ENCODE measurements at places on chromosomes 13 and 19.

- DNase-seq: no peak
Observed at GRCh38 chr13:22506096-22506691, 674.6 kb upstream of the SGCG start.

DNA sequence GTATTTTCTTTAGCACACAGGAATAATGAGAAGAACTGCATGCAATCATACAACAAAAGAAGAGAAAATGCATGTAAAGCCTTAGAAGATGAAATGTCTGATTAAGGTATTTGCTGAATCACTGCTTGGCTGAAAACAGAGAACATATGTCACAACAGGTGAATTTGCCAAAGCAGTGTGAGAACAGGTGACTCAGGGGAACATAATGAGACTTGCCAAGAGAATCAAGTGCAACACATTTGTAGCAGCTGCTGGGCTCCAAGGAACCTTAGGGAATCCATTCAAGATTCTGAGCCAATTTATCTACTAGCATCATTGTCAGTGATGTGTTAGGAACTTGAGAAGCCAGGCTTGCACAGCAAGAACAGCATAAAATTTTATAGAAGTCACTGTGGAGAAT, 273.1 kb downstream of the PCDH20 start:
- DNase-seq: no peak

DNA sequence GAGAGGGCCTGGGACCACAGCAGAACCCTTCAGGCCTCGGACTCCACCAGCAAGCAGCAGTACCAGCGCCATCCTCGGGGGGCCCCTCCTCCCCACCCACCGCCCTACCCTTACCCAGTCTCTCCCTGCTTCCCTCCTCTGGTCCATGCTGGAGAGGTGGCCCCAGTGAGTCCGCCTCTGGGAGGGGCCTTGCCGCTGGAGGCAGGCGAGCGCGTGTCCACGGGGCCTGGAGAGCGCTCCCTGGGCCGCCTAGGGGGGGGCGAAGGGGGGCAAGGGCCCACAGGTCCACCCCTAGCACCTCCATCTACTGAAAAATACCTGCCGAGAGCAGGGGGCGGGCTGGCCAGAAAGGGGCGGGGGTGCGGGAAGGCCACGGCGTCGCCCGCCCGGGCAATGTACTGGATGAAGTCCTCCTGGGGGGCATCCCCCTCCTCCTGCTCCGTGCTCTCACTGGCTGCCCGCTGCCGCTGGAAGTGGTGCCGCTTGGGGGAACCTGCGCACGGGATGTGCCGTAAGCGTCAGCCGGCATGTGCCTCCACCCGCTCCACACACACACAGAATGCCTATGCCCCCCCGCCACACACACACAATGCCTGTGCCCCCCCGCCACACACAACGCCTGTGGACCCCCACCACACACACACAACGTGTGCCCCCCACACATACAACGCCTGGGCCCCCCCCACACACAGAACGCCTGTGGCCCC, 6.9 kb downstream of the CBARP start:
- no peak for DNase-seq

DNA sequence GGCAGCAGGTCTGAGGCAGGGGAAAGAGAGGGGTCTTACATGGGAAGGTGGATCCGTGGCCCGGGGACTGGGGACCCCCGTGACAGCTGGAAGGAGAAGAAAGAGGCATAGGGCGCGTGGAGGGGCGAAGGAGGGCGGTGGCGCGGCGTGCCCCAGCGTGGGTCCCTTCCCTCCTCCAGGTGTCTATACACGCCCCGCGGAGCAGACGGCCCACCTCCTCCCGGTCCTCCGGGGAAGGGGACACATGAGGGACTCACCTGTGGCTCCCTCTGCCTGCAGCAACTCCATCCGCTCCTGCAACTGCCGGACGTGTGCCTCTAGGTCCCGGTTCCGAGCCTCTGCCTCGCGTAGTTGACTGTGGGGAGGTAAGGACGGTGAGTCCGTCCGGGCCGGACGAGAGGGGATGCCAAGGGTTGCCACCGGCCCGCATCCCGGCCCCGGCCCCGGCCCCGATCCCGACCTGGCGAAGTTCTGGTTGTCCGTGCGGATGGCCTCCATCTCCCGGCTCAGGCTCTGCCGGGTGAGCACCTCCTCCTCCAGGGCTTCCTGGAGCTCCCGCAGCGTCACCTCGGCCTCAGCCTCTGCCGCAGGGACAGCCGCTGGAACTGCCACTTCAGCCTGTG, 2.4 kb upstream of the SIX5 start:
- DNase-seq: no peak

DNA sequence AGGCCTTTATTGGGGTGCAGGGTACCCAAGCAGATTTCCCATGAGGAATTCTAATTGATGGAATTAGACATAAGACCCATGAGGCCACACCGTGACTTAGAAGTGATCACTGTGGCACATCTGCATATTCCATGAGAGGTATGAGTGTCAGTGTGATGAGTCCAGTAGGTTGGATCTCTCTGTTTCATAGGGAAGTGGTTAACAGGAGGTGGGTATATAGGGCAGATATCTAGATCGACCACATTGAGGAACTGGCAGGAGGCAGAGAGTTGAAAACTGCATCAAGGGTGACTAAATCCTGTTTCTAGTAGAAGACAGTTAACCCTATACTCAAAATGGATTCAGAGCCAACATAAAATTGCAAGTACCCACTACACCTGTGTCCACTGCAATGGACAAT, 68.6 kb upstream of the MIR17HG start:
- no peak for DNase-seq

DNA sequence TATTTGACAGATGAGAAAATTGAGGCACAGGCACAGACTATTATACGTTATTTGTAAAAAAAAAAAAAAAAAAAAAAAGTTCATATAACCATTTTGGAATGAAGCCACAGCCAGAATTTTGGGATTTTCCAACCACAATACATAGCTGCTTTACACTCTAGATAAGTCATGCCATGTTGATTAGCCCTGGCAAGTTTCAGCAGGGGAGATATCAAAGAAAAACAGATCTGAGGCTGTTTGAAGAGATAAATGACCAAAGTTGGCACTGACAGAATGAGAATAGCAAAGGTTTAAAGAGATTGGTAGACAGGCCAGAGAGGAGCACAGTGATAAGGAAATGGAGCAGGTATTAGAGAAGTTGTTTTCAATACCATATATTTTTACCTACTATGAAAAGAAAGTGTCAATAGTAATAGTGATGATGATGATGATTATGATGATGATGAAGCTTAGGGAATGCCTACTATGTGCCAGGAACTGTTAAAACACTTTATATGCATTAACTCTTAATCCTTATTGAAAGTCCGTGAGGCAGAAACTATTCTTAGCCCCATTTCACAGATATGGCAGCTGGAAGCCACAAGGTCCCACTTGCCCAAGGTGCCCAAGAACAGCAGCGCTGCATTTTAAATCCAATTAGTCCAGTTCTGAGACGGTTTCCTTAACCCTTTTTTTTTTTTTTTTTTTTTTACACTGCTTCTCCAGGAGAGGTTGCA, 105.5 kb downstream of the MBNL2 start:
- DNase-seq: no peak

DNA sequence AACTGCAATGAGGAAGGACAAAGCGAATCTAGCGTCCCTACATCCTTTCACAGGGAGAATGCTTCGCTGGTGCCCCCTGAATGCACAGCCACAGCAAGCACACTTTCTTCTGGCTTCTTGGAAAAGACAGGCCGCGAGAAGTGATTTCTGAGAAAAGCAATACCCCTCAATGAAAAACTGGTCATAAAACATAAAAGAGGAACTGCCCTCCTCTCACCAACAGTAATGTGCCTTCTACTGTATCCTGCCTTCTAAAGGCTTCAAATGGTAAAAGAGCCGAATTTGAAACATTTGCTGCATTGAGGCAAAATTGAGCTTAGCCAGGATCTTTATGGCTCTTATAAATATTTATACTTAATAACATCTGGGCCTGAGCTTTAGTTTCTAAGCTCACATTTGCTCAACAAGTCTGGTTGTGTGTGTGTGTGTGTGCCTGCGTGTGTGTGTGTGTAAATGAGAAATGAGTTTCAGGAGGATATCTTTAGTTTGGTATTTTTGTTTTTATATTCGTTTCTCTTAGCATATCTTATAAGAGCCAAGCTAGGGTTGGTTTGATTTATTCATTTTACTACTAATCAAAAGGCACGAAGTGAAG, 246.1 kb upstream of the MAB21L1 start:
- DNase-seq: no peak

- DNase-seq: no peak
Observed at GRCh38 chr19:40642757-40643305, 41.7 kb downstream of the LTBP4 start.

- no peak for DNase-seq
Observed at GRCh38 chr13:36193151-36193855, 21.1 kb downstream of the SOHLH2 start.

DNA sequence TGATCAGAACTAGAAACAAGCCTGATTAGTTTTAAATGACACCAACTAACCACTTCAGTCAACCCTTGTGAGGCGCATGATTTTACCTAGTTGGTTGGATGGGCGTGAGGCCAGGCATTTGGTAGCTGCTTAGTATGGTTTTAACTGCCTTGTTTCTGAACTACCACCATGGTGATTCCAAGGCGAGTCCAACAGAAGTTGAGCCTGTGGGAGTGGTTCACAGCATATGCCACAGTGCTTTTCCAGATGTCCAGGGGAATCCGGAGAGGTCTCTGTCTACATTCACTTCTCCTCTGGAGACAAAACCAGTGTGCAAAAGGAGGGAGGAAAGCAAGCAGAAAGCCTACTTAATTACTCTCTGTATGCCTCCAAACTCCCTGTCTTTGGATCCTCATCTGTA, 524.1 kb downstream of the GPC6 start:
- no peak for DNase-seq

- peak; percentile 62 for DNase-seq
Observed at GRCh38 chr13:24251525-24251924, 57.9 kb upstream of the C1QTNF9 start.

GRCh38 chr13:26695891-26696311, 64.7 kb downstream of the GPR12 start:
- no peak for DNase-seq

DNA sequence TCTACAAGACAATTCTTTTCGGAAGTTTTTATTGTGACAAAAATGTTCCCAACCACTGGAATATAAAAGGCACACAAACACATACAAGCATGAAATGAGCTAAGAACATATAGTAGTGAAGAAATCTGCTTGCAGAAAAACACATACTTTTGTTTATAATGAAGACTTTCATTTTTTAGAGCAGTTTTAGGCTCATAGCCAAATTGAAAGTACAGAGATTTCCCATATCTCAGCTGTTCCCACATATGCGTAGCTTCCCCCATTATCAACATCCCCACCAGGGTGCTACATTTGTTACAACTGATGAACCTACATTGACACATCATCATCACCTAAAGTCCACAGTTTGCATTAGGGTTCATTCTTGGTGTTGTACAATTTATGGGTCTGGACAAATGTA, 249.4 kb downstream of the KCTD12 start:
- DNase-seq: no peak

DNA sequence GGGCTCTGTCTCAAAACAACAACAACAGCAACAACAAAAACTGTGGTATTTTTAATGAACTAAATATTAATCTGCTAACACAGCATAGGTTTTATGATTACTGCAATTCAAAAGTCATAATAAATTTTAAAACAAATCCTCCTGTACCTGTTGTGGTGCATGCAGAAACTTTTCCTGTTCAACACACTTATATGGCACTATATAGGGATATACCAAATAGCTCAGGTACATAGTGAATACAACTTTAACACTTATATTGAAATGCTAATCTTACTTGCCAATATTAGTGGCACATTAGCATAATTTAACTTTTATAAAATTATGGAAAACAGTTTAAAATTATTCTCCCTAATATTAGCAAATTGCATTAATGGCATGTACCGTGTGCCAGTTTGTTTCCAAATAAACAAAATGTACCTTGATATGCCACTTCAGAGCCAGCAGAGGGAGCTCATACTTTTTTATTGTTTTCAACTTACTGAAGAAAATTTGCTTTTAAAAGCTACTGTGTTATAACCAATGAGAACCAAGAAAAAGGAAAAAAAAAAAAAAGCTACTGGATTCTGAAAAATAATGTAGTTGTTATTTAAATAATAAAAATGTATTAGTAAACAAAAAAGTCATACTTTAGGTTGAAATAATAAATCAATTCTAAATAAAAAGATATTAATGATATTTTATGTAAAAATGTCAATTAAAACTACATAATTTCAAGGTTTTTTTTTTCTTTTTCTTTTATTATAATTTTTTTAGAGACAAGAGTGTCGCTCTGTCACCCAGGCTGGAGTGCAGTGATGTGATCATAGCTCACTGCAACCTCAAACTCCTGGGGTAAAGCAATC, 18.0 kb upstream of the RBM26 start:
- DNase-seq: no peak

GRCh38 chr13:114097212-114097892, 35.1 kb downstream of the RASA3 start:
- no peak for DNase-seq

GRCh38 chr19:51802775-51803174, 7.8 kb downstream of the FPR3 start:
- DNase-seq: no peak

DNA sequence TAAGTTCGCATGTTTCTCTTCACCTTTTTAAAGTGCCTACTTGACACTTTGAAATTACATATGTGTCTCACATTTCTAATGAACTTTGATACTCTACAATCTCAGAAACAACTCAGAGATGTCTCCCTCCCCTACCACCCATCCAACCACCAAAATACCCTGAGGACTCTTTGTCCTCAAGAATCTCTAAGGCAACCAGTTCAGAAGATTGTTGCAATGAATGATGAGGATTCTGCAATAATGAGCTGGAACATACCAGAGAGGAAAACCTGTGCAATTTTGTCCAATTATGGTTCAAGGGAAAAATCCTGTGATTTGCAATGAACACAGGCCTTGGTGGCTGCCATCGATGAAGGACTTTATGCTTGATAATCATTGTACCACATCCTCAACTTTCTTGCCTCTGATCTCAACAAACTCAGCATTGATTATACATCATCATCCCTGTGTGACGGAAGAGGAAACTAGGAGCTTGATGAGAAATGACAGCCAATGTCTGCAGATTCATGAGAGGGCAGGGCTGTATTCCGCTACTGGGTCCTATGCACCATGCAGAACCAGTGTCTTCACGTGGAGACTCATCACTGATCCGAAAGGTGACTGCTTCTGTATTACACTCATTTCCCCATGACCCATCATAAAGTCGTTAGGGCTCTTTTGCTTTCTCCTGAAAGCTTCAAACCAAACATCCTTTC, 1.1 kb downstream of the FPR1 start:
- DNase-seq: no peak

- DNase-seq: no peak
Observed at GRCh38 chr13:39365879-39366278, 237.1 kb downstream of the LHFPL6 start.

DNA sequence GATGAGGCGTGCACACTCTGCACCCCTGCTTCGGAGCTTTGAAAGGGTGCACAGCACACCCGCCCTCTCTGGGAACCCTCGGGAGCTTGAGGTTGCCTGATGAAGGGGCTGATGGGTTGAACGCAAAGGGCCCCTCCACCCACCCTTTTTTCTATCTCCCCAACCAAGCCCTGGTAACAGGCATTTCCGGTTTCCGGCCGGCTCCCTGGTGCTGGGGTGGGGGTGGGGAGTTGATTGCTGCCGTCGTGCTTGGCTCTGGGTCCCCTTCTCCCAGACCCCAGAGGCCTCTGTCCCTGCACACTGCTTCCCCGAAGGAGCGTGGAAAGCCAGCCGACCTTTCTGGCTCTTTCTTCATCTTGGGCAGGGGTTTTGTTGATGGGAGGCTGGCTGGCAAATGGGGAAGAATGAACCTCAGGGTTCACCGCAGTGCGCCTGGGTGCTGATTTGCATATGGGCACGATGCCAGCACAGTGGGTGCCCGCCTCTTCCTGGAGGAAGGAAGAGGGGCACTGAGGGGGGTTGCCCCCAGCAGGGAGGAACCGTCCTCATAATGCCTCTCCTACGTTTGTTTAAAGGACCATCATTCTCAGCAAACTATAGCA, 29.1 kb downstream of the VAV1 start:
- DNase-seq: peak; percentile 73

GRCh38 chr19:5001615-5002014, 32.7 kb downstream of the KDM4B start:
- DNase-seq: peak; percentile 38
